ENCODE measurements at places on chromosomes 5 and 9.

GRCh38 chr9:135757356-135757755, 55.4 kb downstream of the KCNT1 start:
- DNase-seq = no peak

GRCh38 chr9:12922224-12922866, 147.5 kb downstream of the LURAP1L start:
- DNase-seq = no peak

DNA sequence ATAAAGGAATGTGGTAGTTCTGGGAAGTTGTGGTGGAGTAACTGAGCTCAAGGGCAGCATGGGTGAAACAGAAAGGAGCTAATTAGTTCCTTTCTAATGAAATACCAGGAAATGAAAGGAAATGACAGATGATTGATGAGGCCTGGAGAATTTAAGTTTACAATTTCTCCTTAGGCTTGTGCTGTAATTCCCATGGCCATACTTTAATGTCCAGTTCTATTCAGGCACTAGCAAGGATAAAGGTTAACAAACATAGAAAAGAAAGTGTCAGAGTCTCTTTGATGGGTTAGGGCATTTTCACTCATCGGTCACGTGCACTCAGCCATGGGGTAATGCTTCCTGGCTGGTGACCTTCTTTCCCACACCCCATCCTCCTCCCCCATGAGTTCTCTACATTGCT, 70.3 kb downstream of the CTSL start:
- no peak for DNase-seq

GRCh38 chr5:56522960-56523359, 289.8 kb upstream of the ANKRD55 start:
- DNase-seq = peak; percentile 76

- DNase-seq = no peak
These were observed 192.1 kb downstream of the TSSK1B start for GRCh38 chr5:113242481-113243348.

DNA sequence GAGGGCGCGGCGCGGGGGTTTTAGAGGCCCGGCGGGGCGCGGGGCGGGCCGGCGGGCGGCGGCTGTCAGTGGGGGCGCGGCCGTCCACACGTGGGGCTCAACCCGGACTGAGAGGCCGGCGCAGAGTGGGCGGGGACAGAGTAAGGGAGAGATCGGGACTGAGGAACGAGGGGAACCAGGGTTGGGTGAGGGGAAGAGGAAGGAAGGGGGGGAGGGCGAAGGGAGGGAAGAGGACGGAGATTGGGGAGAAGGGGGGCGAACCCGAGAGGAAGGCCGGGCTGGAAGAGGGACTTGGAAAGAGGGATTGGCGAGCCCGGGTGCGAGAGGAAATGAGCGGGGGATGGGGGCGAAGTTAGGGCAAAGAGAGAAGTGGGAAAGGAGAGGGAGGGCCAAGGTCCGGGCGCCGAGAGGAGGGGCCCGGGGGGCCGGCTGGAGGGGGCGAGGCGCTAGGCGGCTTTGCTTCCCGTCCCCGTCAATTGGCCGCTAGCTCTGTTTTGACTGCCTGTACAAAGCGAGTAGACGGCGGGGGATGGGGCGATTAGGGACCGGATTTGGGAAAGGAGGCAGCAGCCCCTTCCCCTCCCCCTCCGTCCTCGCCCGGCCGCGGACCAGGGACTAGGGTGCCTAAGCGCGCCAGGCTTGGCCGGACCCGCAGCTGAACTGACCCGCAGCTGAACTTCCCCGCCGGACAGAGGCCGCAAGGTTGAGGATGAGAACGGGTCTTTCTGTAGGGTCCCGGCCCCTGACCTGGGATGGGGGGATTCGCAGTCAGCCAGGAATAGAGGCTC, 399 bp upstream of the FBN2 start:
- DNase-seq = peak; percentile 49

DNA sequence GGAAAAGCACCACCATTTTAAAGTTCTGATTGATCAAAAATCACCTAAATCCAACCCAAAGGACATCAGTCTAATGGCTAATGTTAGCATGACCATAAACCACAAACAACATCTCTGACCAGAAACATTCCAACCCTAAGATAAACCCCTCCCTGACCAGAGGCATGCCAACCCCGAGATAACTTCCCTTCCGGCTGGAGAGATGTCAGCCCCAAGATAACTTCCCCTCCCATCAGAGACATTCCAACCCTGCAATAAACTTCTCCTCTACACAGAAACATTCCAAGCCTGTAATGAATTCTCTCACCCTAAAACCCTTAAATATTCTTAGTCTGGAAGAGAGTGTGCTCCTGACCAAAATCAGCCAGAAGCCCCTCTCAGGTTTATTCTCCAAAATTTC, 364.3 kb downstream of the KCNN2 start:
- DNase-seq = no peak

- no peak for DNase-seq
These were observed 8.4 kb downstream of the GFI1B start for GRCh38 chr9:132986640-132987620.

GRCh38 chr5:155728857-155729683, 597.9 kb upstream of the SGCD start:
- DNase-seq = no peak

DNA sequence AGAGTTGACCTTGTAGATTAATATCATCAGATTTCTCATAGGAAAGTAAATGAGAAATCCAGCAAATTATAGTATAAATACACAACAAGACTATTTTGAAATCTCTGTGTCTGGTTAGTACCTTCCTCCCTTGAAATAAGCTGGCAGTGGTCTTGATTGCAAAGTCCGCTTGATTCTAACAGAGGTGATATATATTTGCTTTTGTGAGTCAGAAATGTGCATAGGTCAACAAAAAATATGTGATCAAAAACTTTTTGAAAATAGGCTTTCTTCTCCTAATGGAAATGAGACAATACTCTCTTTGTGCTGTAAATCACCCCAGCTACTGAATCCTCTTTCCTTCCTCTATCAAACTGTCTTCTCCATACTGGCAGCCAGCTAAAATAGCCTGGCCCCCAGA, 749.2 kb upstream of the CDH10 start:
- DNase-seq = no peak

DNA sequence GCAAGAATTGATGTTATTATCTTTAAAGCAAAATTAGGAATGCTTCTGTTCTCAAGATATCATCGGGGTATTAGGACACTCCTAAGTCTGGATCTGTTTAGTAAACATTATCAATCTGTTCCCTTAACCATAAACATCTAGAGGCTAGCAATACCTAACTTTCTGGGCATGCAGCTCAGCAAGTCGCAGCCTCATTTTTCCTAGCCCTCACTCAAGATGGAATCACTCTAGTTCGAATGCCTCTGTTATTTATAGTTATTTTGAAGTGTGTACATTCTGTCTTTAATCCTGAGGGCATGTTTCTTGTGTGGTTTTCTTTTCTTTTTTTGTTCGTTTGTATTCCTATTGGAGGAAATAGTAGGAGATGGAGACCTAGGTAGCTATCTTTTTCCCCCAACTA, 66.9 kb downstream of the FER start:
- DNase-seq = no peak

- no peak for DNase-seq
These were observed 88.0 kb downstream of the FNBP1 start for GRCh38 chr9:129954868-129955550.

DNA sequence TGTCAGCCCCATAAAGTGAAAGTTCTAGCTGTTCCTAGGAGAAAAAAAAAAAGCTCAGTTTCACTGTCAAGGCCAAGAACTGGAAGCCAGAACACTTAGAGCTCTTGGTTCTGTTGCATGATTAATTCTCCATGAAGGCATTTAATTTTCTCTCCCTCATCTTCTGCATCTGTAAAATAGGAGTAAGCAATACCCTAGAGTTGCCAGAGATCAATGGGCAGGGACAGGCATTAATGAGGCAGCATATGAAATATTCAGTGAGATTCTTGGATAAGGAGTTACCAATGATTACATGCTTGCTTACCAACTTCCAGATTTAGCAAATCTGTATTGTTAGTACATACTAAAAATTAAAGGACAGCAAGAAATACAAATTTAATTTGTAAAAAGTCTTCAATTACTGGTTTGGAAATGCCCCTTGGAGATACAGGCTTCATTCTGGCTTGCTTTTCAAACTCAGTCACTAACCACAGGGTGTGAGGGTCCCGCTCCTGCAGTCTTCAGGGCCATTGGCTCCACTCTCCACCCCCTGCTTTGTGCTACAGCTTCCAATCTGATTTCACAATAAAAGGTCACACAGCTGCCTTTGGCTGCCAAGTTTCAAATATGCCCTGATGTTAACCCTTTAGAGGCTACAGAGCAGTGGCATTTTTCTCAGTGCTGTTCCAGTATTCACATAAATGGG, 624.6 kb downstream of the BNC2 start:
- no peak for DNase-seq

All from stromal cell of bone marrow (primary cell).